Hematopoietic multipotent progenitor cell treated with erythropoietin and hydrocortisone succinate and interleukin-3 and kit ligand, for 8 days (in vitro differentiated cells): ENCODE measurements at places on chromosomes 6 and 20.

DNA sequence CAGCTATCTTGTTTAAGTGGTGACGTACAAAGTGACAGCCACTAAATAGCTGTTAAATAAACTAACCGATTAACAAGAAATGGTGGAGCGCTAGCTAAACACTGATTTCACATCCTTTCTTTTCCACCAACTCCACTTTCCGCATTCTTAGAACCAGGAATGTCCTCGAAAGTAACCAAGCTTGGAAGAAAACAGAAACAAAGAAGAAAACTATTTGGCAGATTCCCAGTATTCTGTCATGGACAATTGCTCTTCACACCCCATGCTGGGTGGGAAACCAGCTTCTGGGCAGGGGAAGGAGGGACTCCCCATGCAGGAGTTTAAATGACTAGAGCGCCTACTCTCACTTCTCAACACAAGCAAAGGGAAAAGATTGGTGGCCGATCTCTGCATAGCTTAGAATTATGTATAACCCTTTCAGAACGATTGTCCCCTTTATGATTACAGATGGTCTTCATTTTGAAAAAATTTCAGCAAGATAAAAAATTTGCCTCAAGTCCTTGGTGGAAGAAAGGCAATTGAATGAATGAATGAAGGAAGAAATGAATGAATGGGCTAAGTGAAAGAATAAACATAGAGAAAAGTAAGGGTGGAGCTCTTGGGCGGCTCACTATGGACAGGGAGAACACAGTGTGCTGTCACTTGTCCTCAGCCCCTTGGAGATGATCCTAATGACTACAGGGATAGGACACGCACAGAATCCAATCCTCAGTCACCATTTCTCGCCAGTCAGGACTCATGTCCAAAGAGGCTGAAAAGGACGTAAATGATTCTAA, 148.7 kb upstream of the NEDD9 start:
- DNase-seq: no peak

GRCh38 chr20:35446356-35447078, 8.5 kb upstream of the GDF5 start:
- DNase-seq: no peak

DNA sequence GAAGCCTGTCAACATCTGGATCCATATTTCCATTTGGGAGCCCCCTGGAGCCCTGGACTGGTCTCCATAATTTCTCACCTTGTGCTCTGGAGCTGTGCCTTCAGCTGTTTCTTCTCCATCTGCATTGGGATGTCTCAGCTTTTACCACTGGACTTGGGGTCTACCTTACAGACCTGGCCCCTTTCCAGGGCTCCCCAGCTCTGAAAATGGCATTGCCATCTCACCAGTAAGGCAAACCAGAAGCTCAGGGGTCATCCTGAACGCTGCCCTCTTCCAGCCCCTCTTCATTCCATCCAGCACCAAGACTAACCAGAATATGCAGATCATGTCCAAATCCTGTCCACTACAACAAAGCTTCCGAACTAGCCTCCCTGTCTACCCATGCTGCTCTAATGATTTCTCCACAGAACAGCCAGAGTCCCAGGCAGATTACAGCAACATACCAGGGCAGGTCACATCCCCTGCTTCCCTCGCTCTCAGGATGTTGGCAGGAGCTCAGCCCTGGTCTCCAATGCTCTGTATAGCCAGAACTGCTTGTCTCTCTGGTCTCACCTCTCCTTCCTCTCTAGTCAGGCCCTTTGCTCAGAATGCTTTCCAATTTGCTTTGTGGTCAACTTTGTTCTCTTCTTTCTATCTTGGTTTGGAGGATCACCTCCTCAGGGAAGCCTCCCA, 17.7 kb upstream of the NNAT start:
- no peak for DNase-seq

DNA sequence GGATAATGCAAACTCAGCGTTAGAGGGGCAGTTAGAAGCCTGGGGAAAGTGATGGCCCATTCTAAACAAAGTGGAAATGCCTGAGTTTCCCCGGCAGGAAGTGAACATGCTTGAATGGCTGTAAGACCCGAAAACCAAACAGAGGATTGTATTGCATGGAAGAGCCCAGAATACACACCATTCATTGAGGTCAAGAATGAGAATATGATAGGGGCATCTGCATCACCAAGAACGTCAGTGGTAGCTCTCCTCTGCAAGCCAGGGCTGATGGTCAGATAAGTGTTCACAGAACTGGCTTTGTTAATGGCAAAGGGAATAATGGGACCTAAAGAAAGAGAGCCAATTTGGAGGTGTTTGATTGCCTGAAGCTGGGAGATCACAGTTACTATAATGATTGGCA, 663.4 kb downstream of the KHDRBS2 start:
- no peak for DNase-seq

- DNase-seq: no peak
Observed at GRCh38 chr20:11350126-11351005, 567.3 kb upstream of the BTBD3 start.

- no peak for DNase-seq
Observed at GRCh38 chr6:44921798-44922197, 406.3 kb upstream of the RUNX2 start.

DNA sequence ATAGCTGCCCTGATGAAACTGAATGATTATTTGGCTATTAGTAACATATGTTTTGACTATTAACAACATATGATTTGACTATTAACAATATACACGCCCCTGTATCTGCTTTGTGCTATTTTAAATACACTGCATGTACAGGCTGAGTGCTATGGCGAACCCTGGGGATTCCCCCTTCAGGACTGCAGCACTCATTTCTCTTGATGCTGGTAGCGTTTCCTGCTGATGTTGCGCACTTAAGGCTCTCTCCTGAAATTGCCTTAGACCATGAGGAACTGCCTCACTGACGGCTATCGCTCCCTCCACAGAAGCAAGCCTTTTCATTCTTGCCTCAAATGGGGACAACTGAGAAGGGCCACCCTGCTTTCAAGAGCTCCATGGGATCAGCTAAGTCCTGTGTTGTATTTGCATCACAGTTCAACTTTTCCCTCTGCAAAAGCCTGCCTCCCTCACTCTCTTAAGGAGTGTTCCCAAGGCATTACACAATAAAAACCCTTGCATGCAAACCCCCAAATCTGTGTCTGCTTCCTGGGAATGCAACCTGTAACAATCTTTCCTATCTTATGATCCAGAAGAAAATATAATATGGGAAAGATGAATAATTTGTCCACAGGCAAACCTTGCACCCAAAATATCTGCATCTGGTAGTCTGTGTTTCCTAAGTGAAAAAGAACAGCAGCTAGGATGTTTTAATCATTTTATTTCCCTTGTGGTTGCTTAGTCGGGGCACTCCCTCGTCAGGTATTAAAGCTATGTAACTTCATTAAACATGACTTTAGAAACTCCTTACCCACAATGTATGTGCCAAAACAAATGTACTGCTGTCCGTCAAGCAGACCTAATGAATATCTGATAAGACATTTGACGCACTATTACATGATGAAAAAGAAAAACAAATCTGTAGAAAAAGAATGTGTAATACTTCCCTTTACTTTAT, 456.4 kb downstream of the COL12A1 start:
- no peak for DNase-seq

DNA sequence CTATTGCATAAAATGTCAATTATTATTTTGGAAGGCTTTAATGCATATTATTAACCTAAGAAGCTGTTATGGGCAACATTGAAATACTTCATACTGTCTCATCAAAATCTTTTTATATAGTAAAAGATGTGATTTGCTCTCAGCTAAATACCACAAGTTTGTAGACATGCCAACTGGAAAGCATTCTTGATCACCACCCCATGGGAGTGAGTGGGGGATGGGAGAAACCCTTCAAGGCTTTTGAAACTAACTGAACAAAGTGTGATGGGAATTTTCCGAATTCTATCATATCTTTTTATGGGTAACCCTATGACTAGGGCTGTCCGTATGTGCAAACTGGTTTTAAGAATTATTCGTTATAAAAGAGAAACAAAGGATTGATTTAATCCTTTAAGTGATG, 377.3 kb upstream of the JAG1 start:
- DNase-seq: no peak

GRCh38 chr6:113809826-113810225, 47.3 kb upstream of the MARCKS start:
- no peak for DNase-seq

DNA sequence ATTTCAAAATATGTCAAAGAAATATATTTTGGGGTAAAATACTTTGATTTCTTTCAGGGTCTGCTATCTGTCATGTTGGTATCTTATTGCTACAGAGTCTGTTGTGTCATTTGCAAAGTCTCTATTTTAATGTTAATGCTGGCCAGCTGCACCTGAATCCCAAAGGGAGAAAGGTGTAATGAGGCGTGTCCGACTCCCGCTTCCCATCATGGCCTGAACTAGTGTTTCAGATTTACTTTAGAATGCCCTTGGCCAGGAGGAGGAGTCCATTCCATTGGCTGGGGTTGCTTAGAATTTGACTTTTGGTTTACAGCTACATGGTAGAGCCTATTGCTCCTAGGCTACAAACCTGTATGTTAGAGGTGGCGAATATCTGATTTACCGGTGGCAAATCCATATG, 69.3 kb downstream of the FAM50B start:
- no peak for DNase-seq

DNA sequence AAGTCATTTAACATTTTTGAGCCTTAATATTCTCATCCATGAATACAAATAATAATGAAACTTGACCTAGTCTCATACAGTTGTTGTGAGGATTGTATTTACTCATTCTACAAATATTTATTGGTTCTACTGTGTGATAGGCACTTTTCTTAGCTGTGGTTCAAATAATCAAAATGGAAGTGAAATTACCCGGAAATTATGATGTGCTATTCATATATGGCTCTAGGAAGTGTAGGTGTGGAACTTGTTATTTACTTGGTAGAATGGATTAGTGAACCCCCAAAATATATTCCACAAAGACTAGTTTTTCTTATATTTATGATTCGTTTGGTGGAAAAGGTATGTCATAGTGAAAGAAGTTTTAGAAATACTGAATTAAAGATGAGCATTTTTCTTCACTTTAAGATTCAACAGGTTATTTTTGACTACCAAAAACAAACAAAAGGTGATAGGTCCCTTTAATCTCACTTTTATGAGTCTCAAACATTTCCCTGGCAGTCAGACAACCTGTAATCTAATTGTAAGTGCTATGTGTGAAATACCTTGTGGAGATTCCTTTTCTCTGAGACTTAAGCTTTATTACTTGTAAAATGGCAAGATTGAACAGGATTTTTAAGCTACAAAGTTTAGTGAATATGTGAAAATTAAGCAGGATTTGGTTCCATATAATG, 77.8 kb downstream of the STXBP5 start:
- DNase-seq: no peak

DNA sequence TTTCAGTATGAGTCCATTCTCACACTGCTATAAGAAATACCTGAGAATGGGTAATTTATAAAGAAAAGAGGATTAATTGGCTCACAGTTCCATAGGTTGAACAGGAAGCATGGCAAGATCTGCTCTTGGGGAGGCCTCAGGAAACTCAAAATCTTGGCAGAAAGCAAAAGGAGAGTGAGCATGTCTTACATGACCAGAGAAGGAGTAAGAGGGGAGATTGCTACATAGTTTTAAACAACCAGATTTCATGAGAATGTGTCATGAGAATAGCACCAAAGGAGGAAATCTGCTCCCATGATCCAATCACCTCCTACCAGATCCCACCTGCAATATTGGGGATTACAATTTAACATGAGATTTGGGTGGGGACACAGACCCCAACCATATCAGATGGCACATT, 672.4 kb downstream of the HTR1B start:
- DNase-seq: no peak

DNA sequence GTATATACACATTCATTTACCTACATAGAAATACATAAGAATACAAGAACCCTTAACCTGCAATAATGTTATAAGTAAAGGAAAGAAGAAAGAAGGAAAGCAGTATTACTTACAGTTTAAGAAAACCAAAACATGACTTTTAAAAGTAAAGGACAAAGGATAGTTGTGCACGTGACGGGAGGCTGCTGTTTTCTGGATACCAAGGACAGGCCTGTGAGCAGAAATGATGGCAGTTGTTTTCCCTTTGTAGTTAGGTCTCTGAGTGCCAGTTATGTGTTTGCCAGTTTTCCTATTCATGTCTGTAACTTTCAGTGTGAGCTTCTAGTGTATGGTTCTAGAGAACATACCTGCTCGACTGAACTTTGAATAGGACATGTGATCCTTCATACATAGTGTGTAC, 54.8 kb downstream of the FAM120B start:
- DNase-seq: no peak

GRCh38 chr6:33289784-33290315, 449 bp downstream of the PFDN6 start:
- no peak for DNase-seq

DNA sequence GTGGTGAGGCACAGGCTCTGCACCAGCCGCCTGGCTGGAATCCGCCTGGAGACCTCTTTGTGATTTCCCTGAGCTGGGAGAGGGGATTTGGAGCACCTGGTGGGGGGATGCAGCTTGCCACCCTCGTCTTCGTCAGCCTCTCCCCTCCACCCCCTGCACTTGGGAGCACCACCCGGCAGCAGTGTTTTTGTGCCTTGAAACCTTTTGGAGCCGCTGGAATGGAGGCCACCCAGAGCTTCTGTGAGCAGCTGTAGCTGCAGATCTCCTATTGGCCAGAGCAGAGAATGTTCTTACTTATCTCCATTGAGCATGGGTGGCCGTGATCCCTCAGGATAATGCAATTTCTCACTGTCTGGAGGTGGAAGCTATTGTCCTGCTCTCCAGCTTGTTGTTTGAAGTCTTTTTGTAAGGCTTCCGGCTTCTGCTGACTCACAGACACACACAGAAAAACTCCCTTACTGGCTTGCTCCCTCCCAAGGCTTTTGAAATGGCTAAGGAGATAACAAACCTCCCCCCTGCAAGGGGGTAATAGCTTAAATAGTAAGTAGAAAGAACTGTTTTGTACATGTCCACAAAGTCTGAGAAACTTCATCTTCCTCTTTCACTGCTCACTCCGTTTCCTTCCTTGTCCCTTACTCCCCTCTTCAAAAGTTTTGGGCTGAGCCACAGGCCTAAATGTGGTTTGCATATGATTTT, 271.2 kb downstream of the PRL start:
- peak; percentile 78 for DNase-seq

DNA sequence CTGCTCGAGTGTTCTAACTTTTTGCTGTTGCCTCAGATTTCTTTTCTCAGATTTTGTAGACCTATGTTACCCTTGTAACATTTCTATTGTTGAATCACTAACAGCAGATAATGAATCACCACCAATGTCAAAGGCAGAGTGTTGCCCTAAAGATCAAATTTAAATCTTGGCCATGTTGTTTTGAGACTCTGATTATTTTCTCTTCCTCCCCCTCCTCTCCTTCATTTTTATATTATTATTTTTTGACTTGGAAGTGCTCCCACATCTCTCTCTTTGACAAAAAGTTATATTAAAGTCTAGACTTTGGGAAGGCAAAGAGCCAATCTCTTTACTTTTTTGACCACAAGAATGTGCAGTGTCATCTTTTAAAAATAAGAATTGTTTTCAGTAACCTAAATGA, 422.7 kb downstream of the NKAIN2 start:
- DNase-seq: no peak

DNA sequence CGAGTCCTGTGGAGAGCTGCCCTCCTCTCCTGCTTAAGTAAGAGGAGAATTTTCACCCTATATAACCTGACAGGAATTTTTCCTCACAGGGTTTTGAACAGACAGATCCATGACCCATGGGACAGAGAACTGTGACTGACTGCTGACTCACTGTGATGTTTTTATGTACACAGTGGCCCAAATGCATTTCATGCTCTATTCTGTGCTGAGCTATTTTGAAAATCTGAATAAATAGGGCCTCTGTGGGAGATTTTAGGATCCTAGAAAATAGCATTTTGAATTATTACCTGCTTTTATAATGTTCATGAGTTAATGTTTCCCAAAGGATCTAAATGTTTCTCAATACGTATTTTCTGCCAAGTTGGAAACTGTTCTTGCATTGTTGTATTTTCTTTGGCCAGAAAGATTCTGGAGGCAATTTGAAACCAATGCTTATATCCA, 577.4 kb downstream of the HTR1B start:
- no peak for DNase-seq
